Esophagus squamous epithelium (tissue), 5 donors: ENCODE measurements at places on chromosomes 3 and 15. TPM values are rescaled to one million over a fixed set of nuclear protein-coding genes. Genes with fewer than 3 reads are reported as not detected.
A peak's percentile ranks its signal among the peaks of the same experiment; 100 is the strongest.

GRCh38 chr15:69457304-69458280 is 5.0 kb downstream of the RPLP1 start:
- DNase-seq, result no peak

DNA sequence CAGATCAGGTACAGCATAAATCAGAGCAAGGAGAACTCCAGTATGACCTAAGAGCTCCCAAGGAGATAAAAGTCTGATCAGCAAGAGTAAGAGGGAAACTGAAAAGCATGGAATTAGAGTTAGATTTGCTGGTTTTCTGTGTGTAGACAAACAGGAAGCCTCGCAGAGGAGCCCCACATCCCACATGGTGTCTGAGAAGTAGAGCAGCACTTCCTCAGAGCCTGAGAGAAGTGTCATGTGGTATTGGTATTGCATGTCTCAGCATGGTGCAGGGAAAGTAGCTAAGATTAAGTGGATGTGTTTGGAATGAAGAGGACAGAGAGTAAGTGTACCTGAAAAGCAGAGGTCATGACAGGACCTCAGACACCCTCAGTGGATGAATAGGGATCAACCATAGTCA is 175.4 kb upstream of the GBE1 start:
- DNase-seq, result no peak

DNA sequence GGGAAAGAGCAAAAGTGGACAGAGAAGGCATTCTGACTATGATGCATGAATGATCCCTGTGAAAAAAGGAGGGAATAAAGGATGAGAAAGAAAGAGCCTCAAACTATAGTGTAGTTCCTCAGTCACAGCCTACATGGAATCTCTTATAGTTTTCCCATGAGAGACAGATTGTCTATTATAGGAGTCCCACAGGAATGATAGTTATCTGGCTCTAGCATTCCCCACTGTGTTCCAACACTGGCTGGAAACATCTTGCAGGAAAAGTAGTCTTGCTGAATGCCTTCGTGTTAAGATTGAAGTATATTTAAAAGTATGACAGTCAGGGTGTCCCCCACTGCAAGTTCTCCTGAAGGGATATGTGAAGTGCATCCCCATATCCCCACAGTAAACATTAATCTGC is 641.5 kb upstream of the NECTIN3 start:
- no peak for DNase-seq

DNA sequence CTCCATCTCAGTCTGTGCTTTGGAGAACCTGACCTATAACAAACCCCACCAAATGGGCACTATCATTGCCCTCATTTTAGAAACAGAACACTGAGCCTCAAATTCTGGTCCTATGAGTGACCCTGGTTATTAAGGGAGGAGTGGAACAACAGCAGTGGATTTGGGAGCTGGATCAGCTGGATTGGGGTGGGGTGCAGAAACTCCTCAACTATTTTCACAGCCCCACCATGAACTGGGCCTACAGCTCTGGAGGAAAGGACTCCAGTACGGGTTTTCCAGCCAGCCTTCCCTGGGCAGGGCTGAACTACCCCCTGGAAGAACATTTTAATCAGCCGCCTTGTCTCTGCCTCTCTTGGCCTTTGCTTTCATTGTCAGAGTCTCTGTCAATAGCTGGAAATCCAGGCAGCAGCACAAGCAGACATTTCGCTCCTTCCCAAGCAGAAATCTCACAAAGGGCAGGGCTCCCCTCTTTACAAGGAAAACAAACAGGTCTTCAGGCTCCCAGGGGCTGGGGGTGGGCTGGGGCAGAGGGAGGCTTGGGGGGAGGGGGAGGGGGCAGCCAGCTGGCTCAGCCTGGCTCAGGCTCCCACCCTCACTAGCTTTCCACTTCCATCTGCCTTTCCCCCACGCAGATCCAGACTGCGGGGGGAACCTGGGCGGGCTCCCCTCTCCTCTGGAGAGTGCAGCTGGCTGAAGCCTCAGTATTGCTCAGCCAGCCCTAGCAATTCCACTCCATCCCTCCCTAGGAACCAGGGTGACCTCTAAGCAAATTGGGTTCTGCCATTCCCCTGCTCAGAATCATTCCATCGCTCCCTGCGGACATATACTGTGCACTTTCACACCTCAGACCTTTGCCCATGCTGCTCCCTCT is 13.7 kb upstream of the TLE3 start:
- DNase-seq, result no peak

GRCh38 chr15:66251790-66252684 is 1.5 kb downstream of the MEGF11 start:
- DNase-seq, result no peak

- DNase-seq, result no peak
Observed at GRCh38 chr3:170806676-170807075, 63.3 kb downstream of the RPL22L1 start.

DNA sequence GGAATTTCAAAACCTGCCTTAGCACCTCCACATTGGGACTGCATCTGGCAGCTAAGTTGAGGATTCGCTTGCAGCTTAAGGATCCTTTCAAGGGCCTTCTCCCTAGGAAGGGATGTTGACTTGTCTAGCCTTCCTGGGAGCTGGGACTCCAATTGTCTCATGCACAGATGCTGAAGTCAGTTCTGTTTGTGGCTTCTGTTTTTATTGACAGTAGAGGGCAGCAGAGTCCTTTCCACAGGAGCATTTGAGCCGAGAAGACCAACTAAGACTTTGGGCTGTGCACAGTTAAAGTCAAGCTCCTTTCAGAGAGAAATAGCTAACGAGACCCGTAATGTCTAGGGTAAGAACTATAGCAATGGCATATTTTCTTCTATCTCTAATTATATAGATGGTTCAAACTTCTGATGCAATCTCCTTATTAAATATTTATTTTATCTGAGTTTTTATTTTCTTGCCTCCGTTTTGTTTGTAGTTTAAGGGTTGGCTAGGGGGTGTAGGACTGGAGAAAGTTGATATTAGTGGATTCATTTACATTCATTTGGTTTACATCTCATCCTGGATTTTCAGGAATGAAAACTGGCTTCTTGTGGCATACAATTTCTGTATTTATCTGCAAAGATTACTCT is 59.7 kb upstream of the KBTBD8 start:
- DNase-seq, result no peak

Gene CLDN16
- total RNA-seq, result 0.38 TPM

DNA sequence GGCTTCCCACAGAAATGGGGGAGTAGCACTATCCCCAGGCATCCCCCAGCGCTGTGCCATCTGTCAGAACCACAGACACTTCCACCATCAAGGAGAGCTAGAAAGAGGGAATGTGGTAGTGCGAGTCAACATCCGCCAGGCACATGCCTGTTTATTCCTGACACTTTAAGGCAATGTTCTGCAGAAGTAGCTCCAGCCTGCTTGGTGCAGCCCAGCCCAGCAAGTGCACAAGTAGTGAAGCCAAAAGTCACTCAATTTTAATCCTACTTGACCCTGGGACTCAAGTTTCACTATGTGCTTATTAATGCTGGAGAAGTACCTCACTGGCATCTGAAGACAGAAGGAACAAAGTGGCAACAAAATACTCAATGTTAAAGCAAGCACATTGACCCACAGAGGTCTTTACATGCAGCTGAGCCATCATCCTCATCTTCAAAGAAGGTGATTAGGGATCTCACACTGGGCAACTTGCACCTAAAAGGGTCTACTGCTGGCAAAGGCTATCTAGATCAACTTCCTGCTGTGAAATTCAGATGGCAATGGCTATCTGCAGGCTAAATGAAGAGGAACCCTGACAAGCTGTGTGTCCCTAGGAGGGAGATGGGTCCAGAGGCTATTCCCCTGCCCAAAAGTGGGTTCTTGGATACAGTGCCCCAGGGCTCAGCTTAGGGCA is 61.4 kb upstream of the CLDN18 start:
- no peak for DNase-seq

GRCh38 chr3:100073714-100074307 is 40.5 kb downstream of the FILIP1L start:
- no peak for DNase-seq

GRCh38 chr15:76162036-76162398 is 102.2 kb downstream of the TMEM266 start:
- DNase-seq, result no peak

- no peak for DNase-seq
Observed at GRCh38 chr3:111035316-111035715, 36.3 kb upstream of the NECTIN3 start.

Gene PSTPIP1
- 9.9 TPM for total RNA-seq

Gene HHLA2
- not detected for total RNA-seq

GRCh38 chr3:9045371-9045770 is 82.1 kb upstream of the RAD18 start:
- no peak for DNase-seq

- no peak for DNase-seq
Observed at GRCh38 chr15:36645106-36645505, 65.7 kb downstream of the CDIN1 start.

Gene CCR3
- not detected for total RNA-seq

- DNase-seq, result no peak
Observed at GRCh38 chr3:102530415-102531181, 95.8 kb downstream of the ZPLD1 start.

Gene CADM2
- total RNA-seq, result 0.76 TPM

Gene DTX3L
- total RNA-seq, result 18.2 TPM

DNA sequence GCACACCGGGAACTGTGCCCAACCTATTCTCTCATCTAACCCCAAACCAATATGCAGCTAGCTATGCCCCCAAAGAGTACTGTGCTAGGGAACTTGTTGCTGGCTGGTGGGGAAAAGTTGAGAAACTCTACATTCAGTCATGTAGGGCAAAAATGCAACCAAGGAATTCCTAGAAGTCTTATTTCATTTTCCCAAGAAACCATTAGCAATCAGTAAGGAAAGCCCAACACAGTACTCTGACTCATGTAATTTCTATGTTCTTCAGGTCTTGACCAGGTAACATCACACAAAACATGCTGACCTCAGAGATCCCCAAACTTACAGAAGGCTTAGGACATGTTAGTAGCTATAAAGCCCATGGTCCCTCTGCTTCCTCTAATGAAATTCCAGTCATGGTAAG is 52.1 kb downstream of the TASOR start:
- DNase-seq, result no peak

Gene UCN2
- total RNA-seq, result 4.1 TPM

DNA sequence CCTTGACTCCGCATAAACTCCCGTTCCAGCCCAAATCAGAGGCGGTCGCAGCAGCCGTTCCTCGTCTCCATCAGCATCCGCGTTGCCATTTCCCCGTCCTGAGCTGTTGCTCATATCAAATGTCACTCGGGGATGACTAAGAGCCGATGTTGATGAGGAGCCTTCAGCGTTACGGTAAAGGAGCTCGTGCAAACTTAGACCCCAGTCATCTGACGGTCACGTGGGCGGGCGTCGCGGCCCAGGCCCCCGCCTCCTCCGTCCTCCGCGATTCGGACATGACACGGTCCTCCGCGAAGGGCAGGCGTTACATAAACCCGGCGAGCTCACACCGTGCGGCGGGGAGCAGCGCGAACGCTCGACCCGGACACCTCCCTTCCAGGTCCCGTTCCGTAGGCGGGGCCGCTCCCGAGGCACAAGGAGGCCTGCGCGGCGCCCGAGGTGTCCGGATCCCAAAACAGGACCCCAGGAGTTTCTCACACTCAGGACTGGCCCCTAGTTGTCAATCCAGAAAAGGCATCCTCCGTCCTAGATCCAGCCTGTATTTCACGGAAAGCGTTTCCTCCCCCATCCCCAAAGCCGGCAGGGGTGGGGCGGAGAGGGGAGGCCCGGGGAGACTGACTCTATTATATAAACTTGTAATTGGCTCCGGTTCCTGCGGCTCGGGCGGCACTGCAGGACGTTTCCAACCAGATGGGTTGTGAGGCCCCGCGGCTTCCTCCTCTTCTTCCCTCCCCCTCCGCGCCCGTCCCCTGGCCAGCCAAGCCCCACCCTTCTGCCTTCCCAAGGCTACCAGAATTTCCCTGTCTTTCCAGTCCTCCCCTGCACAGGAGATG is 100.0 kb upstream of the IGF1R start:
- DNase-seq, result peak; percentile 6

Gene KIF15
- 3.6 TPM for total RNA-seq
